A549 treated with CORT108297 at 1 μM for 4 hours (cell line): ENCODE measurements at places on chromosomes 5 and 9. TPM values are rescaled to one million over a fixed set of nuclear protein-coding genes. Genes with fewer than 3 reads are reported as not detected.

Gene PCDHA8
- total RNA-seq, result 0.02 to 0.13 TPM (median 0.05 TPM) in 5 replicates

Gene TEK
- 0.02 to 0.06 TPM (median 0.03 TPM) in 5 replicates for total RNA-seq

Gene SV2C
- not detected in 5 replicates for total RNA-seq

Gene GARIN3
- total RNA-seq, result not detected in 5 replicates

Gene TBCA
- total RNA-seq, result 257 to 316 TPM (median 277 TPM) in 5 replicates

Gene SHOC1
- total RNA-seq, result not detected in 5 replicates

Gene MARCOL
- not detected in 5 replicates for total RNA-seq

Gene OBP2B
- not detected in 5 replicates for total RNA-seq

Gene PDE8B
- 1.1 to 1.7 TPM (median 1.5 TPM) in 5 replicates for total RNA-seq

Gene ADGRV1
- total RNA-seq, result 0.61 to 1.0 TPM (median 0.68 TPM) in 5 replicates

Gene CXCL14
- 0.05 to 0.16 TPM (median 0.09 TPM) in 5 replicates for total RNA-seq

Gene HSPB3
- total RNA-seq, result 0.10 to 0.15 TPM in 2 of 5 replicates, not detected in the others

Gene SPATA31A5
- total RNA-seq, result not detected in 5 replicates

Gene SLC34A1
- total RNA-seq, result 0.02 TPM in 1 of 5 replicates, not detected in the others

Gene PCDHGB4
- total RNA-seq, result 0.70 to 1.0 TPM (median 0.98 TPM) in 5 replicates

Gene INSYN2B
- total RNA-seq, result 0.44 to 0.81 TPM (median 0.65 TPM) in 5 replicates

Gene SLC4A9
- total RNA-seq, result 0.05 TPM in 1 of 5 replicates, not detected in the others

Gene ESM1
- total RNA-seq, result 0.06 TPM in 1 of 5 replicates, not detected in the others

Gene RNF130
- 37.5 to 43.3 TPM (median 42.4 TPM) in 5 replicates for total RNA-seq

Gene IL4
- total RNA-seq, result not detected in 5 replicates

Gene CRHBP
- 0.09 to 0.25 TPM (median 0.15 TPM) in 5 replicates for total RNA-seq

Gene RHOBTB3
- total RNA-seq, result 6.0 to 8.7 TPM (median 8.1 TPM) in 5 replicates

Gene TXN
- 1,175 to 1,466 TPM (median 1,234 TPM) in 5 replicates for total RNA-seq
